Fibroblast of lung (primary cell): ENCODE measurements at places on chromosomes 6 and 20. TPM values are rescaled to one million over a fixed set of nuclear protein-coding genes. Genes with fewer than 3 reads are reported as not detected.

Gene SNAP25
- total RNA-seq = 1.5 and 4.5 TPM in 2 replicates

Gene BEND6
- total RNA-seq = 10.8 and 12.6 TPM in 2 replicates

Gene DEFB118
- total RNA-seq = not detected in 2 replicates

Gene PGC
- total RNA-seq = not detected in 2 replicates

Gene STX11
- 0.26 and 0.33 TPM in 2 replicates for total RNA-seq

DNA sequence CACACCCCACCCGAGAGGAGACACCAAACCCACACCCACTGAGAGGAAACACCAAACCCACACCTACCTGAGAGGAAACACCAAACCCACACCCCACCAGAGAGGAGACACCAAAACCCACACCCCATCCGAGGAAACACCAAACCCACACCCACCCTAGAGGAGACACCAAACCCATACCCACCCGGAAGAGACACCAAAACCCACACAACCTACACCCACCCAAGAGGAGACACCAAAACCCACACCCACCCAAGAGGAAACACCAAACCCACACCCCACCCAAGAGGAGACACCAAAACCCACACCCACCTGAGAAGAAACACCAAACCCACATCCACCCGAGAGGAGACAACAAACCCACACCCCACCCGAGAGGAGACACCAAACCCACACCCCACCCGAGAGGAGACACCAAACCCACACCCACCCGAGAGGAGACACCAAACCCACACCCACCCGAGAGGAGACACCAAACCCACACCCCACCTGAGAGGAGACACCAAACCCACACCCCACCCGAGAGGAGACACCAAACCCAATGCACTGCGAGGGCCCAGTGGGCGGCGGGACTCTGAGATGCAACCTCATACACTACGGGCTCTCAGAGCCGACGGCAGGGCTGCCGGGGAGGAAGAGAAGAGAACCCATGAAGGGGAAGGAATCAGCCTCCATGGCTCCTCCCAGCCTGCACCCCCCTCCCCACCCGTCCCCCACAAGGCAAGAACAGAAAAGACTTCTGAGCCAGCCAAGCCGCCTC lies 83.3 kb downstream of the TAF4 start:
- DNase-seq = no peak

GRCh38 chr20:18005170-18005989 lies 36.6 kb downstream of the MGME1 start:
- no peak for DNase-seq

GRCh38 chr6:144215402-144215931 lies 65.2 kb downstream of the STX11 start:
- peak; percentile 36 for DNase-seq

GRCh38 chr20:17868151-17868550 lies 100.4 kb downstream of the SNX5 start:
- DNase-seq = no peak

GRCh38 chr6:146040360-146040759 lies 11.5 kb downstream of the GRM1 start:
- no peak for DNase-seq

DNA sequence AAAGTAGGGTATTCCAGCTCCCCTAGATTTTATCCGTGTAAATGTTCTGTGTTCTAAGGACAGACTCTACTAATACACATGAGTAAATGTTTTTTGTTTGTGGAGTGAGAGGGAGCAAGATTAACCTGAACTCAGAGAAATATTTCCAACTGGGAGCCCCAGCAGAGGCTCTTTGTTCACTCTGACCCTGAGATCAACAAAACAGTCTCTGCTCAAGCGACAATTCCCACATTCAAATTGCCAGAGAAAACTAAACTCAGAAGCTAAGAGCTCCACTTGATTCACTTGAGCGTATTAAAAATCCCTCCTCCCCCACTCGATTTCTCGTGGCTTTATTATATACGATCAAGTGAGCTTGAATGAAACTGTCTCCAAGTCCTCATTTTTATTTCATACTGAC lies 413.9 kb upstream of the JARID2 start:
- no peak for DNase-seq
